ENCODE measurements at places on chromosomes 7 and 10. TPM values are rescaled to one million over a fixed set of nuclear protein-coding genes. Genes with fewer than 3 reads are reported as not detected.

- peaks cover 2% of the 10 kb centered on the region for H3K4me1 ChIP-seq
- H3K36me3 ChIP-seq, result no peaks in the 10 kb centered on the region
- no peak overlapping the region for H3K4me3 ChIP-seq
- no peak for DNase-seq
- H3K27me3 ChIP-seq, result no peaks in the 10 kb centered on the region
- H3K27ac ChIP-seq, result no peak overlapping the region
Observed at GRCh38 chr10:33326933-33327332, 7.5 kb downstream of the NRP1 start.

The TPST1 gene
- total RNA-seq, result 29.8 TPM

The FXYD4 gene
- total RNA-seq, result not detected

DNA sequence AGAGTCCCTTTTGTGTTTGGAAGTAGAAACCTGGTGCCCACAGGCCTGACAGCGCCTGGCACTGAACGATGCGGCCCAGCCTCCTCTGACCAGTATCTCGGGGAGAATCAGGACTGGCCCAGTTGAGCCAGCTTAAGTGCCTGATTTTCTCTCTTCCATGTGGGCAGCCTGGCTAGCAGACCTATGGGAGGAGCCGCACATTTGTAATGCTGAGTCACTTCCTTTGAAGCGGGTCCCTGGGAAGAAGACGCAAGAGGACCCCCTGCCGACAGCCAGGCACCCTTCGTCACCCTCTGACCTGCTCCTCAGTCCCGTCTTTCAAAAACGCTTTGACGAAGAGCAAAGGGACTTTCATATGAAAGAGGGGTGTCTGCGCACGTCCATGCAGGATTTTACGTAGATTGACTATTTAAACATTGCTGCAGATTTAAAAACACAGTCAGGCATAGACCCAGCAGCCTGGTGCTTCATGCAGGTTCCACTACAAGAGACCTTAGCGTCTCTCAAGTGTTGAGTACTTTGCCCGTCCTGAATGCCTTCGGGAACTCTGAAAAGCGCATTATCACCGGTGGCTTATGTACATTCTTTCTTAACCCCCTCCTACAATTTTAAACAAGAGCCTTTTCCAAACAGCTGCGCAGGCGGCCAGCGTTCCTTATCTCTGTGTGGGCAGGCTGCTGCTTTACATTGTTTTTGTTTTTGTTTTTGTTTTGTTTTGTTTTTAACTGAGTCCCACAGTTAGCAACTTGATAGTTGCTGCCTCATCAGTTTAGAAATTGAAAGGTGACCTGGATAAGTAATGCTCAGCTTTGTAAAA, 36.5 kb upstream of the AP5Z1 start:
- no peak for DNase-seq
- H3K4me1 ChIP-seq, result peaks cover 12% of the 10 kb centered on the region
- no peak overlapping the region for H3K27ac ChIP-seq
- H3K4me3 ChIP-seq, result peak overlapping the region; percentile 19
- H3K27me3 ChIP-seq, result no peaks in the 10 kb centered on the region
- no peaks in the 10 kb centered on the region for H3K36me3 ChIP-seq

DNA sequence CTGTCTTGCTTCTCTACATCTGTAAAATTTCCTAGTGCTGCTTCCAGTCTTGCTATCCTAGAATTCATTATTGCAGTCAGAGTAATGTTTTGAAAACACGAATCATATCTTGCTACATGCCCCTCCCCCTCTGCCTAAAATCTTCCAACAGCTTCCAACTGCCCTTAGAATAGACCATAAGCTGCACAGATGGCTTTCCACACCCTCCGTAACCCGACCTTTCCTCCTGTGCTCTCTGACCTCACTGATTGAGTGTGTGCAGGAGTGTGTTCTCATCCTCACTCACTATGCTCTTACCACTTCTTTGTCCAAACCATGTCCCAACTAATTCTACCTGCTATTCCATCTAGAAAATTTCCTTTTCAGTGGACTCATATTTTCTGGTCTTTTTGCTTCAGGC, 121.2 kb upstream of the ANKRD1 start:
- no peak overlapping the region for H3K27ac ChIP-seq
- no peak overlapping the region for H3K4me3 ChIP-seq
- DNase-seq, result no peak

The CALHM3 gene
- not detected for total RNA-seq

The TUBB8 gene
- not detected for total RNA-seq

GRCh38 chr7:2172311-2173188, 60.2 kb downstream of the MAD1L1 start:
- no peaks in the 10 kb centered on the region for H3K27me3 ChIP-seq
- H3K27ac ChIP-seq, result no peak overlapping the region
- no peaks in the 10 kb centered on the region for H3K36me3 ChIP-seq
- H3K4me1 ChIP-seq, result peaks cover 8% of the 10 kb centered on the region

DNA sequence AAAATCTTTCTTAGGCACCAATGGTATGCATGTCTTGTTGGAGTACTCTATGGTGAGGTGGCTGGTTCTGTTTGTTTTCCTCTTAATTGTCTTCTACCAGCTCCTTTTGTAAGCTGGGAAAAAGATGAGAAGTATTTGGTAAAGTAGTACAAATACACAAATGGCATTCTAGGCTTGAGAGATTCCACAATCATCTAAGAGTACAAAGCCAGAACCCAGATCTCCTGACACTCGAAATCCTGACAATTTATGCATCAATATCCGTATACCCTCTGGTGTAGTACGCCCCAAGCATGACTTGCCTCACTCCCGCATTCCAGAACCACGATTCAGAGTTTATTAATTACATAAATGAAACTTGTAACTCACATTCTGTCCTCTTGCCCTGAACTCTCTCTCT, 43.5 kb downstream of the CDCA7L start:
- DNase-seq, result no peak
- H3K4me3 ChIP-seq, result no peak overlapping the region
- H3K4me1 ChIP-seq, result no peaks in the 10 kb centered on the region
- H3K27me3 ChIP-seq, result no peaks in the 10 kb centered on the region

DNA sequence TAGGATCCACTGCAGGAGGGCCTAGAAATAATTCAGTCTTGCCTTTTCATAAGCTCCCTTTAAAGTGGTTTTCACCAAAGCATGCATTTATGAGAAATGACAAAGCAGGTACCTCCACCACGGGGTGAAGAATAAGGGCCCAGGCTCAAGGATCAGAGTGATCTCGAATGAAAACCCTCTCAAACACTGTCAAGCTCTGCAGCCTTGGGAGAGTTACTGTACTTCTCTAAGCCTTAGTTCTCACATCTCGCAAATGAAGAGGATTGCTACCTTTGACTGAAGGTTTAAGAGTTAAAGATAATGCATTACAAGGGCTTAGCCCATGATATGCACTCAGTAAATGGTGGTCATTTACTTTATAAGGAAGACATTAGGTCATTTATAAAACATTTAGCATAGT, 81.7 kb downstream of the CUBN start:
- H3K27me3 ChIP-seq, result no peaks in the 10 kb centered on the region
- no peaks in the 10 kb centered on the region for H3K36me3 ChIP-seq
- no peaks in the 10 kb centered on the region for H3K4me1 ChIP-seq
- no peak overlapping the region for H3K4me3 ChIP-seq
- no peak overlapping the region for H3K27ac ChIP-seq

GRCh38 chr10:86899670-86900276, 57.6 kb downstream of the MMRN2 start:
- H3K27me3 ChIP-seq, result no peaks in the 10 kb centered on the region
- no peak overlapping the region for H3K27ac ChIP-seq
- H3K4me3 ChIP-seq, result no peak overlapping the region
- DNase-seq, result peak; percentile 56

- DNase-seq, result no peak
- no peaks in the 10 kb centered on the region for H3K36me3 ChIP-seq
- H3K27ac ChIP-seq, result no peak overlapping the region
- no peaks in the 10 kb centered on the region for H3K4me1 ChIP-seq
- H3K4me3 ChIP-seq, result no peak overlapping the region
Observed at GRCh38 chr7:158564663-158565035, 23.0 kb downstream of the PTPRN2 start.

The CUZD1 gene
- total RNA-seq, result 1.1 TPM

Data from ovary (tissue), 10 donors.